ENCODE measurements at places on chromosomes 1 and 21.

DNA sequence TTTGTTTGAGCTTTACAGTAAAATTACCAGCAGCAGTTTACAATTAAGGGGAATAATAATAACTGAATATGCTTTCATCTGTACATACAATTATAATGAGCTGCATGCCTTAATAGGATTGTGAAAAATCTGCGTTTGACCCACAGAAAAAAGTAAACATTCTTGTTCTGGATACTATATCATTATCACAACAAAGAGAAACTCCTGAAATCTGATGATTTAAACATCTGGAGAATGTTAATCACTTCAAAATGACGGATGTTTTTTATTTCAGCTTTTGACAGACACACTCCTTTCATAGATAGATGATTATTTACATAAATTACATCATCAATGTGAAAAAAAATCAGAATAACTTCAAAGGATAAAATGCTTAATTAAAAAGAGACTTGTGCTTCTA, 58.5 kb downstream of the TYW3 start:
- DNase-seq: no peak

DNA sequence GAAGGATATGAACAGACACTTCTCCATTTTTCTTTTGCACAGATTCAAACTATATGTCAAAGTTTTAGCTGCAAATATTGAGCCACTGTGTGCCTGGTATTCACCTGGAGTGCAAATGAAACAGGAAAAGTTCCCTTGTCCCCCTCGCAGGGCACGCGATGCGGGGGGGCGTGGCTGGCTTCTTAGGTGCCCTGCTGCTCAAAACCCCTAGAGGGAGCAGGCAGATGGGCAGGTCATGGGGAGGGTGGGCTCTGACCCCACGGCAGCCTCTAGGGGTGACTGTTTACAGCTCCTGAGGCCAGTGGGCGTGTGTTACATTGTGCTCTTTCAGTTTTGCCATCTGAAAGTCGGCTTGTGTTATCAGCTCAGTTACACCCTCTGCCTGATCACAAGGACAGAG, 931.2 kb upstream of the B3GALT2 start:
- DNase-seq: no peak

- no peak for DNase-seq
Measured at GRCh38 chr1:87437663-87438295, 109.1 kb downstream of the LMO4 start.

DNA sequence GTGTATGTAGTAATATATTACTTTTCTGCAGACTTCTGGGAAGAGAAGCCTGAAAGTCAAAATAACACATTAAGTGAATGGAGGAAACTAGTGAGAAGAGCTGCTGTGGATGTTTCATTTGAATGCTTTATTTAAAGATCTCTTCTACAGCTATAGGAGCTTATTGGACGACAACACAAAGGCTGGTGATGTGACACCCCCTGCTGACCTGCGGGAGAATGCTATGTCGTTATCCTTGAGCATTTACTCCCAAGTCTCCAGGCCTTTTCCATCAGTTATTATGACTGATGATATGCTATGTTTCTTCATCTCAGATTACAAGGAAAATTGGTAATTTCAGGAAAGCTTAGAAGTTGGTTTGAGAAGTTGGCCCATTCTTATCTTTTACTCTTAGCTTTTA, 22.3 kb upstream of the PLA2G4A start:
- DNase-seq: peak; percentile 46

- DNase-seq: no peak
Measured at GRCh38 chr21:36584980-36585940, 105.3 kb upstream of the CLDN14 start.

- no peak for DNase-seq
Measured at GRCh38 chr1:178308438-178308837, 188.3 kb downstream of the CLEC20A start.

DNA sequence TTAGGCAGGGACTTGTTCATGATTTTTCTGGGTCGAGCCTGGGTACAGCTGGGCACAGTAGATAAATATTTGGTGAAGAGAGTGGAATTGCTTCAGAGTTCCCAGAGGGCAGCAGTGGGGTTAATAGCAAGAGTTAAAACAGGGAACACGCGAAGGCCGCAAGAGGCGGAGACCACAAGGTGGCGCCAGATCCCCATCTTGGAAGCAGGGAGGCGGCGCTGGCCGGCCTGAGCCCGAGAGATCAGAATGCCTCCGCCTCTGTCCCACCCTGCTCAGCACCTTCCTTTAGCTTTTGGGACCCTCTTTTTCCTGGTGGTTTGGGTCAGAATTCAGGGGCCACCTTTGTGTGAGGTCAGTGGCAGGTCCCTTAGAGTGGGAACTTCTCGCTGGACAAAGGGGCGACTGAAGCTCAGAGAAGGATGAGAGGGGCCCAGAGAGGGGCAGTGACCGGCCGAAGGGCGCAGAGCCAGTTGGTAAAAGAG, 6.5 kb upstream of the PADI2 start:
- peak; percentile 89 for DNase-seq

DNA sequence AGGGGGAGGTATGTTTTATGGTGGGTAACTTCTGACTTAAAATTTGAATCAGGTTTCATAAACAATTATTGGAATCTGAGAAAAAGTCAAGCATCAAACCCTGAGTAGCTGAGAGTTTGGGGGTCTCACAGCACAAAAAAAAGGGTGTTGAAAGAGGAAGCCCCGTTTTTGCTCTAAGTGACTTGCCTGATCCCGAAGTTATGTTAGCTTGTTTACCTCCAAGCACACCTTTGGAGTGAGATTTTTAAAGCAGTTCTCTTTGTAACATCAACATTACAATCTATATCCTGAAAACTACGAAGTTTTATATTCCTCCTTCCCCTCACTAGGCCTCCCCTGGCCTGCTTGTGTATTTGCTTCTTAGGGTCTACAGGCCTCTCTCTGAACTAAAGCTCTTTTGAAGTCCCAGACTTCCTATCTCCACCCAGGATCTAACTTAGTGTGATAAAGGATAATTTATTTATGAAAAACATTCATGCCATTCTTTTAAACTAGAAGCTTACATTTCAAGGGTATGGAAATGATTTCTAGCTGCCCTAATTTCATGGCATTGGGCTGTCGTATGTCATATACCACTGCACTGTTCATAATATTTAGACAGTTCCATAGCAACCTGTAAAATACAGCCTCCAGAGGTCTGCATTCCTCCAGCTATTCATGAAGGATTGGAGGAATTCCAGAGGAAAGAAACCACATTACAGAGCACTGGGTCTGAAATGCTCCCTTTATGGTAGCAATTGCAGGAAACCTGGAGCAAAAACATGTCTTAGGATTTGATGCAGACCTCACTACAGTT, 36.1 kb upstream of the RGS1 start:
- DNase-seq: peak; percentile 95

- DNase-seq: no peak
Measured at GRCh38 chr1:17516303-17517214, 22.9 kb upstream of the ARHGEF10L start.

- DNase-seq: no peak
Measured at GRCh38 chr1:57063406-57064125, 97.8 kb upstream of the C8B start.

DNA sequence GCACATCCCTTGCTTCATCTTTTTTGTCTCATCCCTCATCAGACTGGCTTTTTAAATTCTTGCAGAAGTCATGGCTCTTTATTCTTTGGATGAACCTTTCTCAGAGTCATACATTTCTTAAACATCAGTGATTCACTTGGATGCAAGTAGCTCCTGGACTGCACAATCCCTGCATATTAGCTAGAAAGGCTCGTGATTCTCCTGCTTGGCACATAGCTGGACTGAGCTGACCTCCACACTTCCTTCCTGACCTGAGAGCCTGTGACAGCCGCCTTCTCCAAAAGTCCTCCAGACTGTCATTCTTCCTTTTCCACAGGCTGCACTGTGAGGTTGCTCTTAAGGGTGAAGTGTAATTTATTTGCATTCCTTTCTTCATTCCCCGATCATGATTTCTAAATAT, 109.4 kb downstream of the RGL1 start:
- DNase-seq: no peak

GRCh38 chr1:32028746-32029145, 15.1 kb downstream of the KHDRBS1 start:
- no peak for DNase-seq

GRCh38 chr1:149936170-149936991, at the start of gene MTMR11:
MTMR11 (minus strand) TSS chr1:149936879; CDS start chr1:149936647, 232 bp downstream.
- DNase-seq: peak; percentile 77

DNA sequence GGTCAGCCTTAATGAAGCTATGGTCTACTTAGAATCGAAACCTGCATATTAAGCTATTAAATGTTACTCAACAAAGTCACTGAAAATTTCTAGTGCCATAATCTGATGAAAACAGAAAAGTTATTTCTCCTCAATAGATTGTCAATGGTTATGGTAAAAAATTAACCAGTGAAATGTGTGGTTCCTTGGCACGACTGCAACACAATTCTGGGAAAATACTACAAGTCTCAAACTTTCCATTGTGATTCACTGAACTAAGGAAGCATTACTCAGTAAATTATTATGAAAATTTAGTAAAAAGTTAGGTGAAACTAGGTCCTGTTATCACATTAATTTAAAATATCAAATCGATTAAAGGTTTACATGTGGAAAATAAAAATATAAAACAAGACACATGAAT, 12.8 kb upstream of the OR2T10 start:
- no peak for DNase-seq

- DNase-seq: no peak
Measured at GRCh38 chr1:168609741-168610510, 33.5 kb downstream of the XCL1 start.

DNA sequence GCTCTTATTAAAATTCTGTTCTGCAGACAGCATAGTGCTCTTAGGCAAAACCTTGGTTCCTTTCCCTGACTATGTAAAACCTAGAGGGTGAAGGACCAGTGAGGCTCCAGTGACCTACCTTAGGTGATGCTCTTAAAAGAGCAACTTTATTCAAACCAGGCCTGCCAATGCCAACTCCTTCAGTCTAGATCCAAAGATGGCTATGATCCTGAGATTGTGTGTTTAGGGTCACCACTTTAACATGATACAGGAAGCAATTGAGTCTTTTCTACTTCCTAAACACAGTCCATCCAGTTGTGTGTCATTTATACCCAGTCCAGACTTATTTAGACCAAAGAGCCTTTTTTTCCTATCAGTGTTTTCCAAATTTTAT, 10.8 kb downstream of the MCL1 start:
- DNase-seq: no peak

DNA sequence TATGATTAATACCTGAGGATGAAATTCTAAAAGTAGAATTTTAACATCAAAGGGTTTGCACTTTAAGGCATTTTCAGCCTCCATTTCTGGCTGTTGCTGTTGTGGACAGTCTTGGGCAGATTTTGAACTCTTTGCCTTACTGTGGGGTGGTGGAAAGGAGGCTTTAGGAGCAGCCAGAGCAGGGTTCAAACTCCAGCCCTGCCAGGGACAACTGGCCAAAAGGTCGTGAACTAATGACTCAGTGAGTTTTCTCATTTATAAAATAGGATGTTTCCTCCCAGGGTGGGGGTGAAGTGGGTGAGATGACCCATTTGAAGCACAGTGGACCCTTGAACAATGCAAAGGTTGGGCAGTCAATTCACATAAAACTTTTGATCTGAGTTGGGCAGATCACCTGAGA, 36.7 kb downstream of the MAPKAPK2 start:
- DNase-seq: no peak
